ENCODE measurements at places on chromosomes 1 and 21.

DNA sequence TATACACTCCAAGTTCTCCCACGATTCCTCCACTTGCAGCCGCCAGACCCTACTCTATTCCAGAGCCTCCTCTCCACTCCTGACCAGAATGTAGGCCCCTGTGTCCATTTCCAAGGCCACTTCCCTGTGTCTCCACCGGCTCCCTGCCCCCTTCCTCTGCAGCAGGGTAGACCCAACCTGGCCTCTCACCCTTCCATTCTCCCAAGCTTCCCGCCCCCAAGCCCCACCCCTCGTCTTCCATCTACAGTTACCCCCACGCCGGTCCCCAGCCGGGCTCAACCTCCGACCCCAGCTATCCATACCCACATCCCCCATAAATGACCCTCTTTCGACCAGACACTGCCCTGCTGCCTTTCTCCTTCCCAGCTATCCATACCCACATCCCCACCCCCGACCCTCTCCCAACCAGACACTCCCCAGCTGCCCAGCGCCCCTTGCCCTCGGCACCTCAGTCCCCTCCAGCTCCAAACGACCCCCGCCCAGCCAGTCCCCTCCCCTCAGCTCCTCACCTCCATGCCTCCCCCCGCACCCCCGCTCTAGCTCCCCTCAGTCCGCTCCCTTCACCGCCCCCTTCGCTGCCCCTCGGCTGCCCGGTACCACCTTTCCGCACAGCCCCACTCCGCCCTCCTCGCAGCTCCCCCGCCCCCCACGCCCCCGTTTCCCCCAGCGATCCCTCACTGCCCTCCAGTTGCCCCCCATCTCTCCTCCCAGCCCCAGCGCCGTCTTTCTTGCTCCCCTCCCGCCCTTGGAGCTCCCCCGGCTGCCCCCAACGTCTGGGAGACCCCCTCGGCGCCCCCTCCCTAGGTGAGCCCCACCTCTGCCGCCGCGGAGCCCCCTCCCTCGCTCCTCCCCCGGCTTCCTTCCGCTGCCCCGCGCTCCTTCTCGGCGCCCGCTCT lies 670 bp downstream of the RAB3B start:
- no peak for DNase-seq

DNA sequence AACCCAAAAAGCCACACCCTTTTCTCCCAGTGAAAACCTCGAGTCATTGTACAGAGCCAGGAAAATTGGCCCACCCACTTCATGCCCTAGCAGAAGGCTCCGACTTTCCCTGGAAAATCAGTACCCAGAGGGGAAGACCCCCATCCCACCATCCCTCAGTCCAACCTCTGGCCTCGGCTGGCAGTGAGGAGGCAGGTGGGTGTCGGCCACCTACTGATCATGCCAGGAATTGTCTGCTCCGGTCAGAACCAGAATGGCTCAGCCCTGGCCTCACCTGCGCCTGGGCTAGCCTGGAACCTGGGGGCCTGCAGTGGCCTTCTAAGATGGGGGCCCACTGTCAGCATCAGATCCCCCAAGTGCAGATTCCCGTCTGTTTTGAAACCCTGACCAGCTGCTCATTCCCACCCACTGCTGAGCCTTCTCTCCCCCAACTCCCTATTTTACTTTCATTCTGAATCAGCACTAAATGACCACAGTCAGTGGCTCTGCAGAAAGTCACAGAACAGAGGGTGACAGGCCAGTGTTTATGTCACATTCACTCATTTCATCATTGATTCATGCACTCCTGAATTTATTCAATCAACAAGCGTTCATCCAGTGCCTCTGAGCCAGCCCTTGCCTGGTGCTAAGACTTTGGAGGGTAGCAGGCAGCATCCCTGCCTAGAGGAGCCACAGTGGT lies 3.0 kb upstream of the S100A9 start:
- no peak for DNase-seq

DNA sequence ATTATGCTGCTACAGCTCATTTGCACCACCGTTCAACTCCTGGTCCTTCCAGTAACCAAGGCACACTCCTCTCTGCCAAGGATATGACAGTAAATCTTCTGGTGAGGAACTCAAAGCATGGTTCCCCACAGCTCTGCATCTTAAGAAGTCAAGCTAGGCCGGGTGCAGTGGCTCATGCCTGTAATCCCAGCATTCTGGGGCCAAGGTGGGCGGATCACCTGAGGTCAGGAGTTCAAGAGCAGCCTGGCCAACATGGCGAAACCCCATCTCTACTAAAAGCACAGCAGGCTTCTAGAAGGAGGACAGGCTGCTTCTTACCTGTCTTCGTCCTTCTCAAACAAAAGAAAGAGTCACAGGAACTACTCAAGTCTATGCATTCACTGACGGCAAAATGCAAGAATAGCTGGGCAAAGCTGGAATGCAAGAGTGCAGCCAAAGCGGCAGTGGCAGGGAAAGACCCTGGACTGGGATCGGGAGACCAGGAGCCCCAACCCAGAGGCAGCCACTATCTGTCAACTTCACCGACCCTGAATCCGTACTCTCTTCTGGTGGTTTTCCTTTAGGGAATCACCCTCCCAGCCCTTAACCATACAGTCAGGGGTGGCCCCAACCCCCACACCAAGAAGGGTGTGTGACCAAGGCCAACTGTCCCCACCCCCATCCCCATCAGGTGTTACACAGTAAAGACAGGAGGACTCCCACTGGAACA lies 75.5 kb downstream of the NPHP4 start:
- no peak for DNase-seq

DNA sequence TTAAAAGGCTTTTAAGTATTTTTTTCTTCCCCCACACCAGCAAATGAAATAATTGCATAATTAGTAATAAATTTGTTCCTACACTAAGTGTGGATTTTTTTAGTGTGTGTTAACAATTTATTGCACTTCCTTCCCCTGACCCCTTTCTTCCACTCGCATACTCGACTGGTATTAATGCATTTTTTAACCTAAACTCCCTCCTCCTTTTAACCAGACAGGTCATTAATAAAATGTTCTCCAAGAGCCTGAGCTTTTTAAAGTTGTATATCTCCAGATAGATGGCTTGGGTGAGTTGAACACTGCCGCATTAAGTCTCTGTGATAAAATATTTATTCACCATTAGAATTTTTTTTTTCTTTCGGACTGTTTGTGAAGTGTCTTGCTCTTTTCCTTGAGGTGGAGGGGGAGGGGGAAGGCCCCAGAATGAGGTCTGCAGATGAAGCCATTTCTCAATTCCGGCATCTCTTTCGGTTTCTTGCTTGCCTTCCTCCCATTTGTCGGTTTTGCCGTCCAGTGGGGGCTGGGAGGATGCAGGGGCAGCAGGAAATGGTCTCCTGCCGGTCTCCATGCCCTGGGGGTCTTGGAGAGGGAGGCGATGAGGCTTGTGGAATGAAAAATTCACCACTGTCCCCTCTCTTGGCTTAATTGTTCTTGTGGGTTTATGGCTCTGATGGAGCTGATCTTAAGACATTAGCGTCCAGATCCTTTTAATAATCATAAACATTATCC lies 64.1 kb upstream of the ACTL8 start:
- no peak for DNase-seq

GRCh38 chr1:203656796-203657747 lies 30.4 kb downstream of the ATP2B4 start:
- DNase-seq: no peak

DNA sequence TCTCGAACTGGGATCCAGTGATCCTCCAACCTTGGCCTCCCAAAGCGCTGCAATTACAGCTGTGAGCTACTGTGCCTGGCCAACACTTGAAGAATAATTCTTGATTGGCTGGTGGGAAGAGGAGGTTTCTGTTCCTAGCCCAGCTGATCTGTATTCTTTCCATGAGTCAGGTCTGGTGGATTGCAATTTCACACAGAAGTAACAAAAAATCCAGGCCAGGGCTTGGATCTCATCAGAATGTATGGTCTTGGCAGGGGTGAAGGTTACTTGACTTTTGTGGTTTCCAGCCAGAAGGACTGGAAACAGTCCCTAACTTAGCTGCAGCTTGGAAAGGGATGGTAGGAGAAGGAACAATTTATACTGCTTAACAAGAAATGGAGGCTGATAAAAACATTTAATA lies 5.1 kb upstream of the HP1BP3 start:
- no peak for DNase-seq

- no peak for DNase-seq
Measured at GRCh38 chr1:54337928-54338327, 68.3 kb downstream of the SSBP3 start.

DNA sequence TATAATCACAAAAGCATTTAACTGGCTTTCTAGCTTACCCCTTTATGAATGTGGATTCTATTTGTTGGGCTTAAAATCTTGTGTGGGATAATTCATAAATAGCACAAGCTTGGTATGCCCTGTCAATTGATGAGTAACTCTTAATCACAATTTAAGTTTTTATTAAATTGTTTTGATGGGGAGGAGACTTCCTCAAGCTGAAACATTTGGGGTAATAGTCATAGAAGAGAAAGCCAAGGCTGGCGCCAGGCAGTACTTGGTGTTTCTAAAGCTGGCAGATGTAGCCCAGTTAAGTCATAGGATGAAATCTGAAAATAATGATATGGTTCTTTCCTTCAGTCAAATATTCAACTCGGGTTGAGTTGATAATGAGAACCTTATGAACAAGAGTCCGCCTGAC lies 167.2 kb downstream of the FMN2 start:
- no peak for DNase-seq

- DNase-seq: no peak
Measured at GRCh38 chr1:11534846-11535245, 55.9 kb downstream of the DISP3 start.

DNA sequence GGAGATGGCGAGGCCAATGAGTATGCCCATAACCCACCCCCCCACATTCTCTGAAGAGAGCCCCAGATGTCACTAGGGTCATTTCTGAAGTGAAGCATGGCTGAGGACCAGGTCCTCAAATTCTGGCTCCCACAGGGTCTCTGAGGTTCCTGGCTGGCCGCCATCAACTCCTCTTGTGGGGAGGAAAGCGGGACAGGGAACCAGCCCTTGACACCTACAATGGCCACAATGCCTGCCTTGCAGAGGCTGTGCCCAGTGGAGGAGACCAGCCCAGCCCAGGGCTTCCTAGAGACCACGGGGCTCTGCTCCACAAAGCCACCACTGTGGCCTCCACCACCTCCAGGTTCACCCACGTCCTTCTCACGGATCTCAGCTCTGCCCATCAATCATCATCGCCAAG lies 120.1 kb upstream of the ARHGEF16 start:
- DNase-seq: no peak

- no peak for DNase-seq
Measured at GRCh38 chr1:88697503-88697902, 13.4 kb downstream of the PKN2 start.

- peak; percentile 37 for DNase-seq
Measured at GRCh38 chr1:172089768-172090510, 248.6 kb downstream of the DNM3 start.

Data from T follicular helper cell (primary cell).